ENCODE measurements at places on chromosomes 16 and 17.
A peak's percentile ranks its signal among the peaks of the same experiment; 100 is the strongest.

DNA sequence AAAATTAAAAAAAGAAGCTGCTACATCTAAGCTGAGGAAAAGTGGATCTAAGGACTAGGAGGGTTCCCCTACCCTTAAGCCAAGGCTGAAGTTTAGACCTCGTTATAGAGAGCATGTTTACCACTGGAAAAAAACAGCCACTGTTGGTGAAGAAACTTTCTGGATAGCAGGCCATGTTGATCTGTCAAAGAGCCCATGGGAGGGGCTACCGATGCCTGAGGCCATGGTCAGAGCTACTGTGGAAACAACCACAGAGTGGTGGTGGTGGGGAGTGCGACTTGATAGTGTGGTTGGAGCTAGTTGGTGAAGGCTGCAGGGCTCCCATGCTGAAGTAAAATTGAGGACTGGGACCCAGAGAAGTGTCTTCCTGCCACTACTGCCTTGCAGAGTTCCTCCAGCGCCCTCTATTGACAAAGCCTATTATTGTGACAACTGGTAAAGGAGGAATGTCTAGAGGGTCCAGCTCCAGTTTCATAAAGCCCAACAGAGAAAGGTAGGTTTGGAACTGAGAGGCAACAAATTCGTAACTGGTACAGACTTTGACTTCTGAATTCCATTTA is 12.7 kb upstream of the FAM20A start:
- DNase-seq = peak; percentile 20

- peak; percentile 66 for DNase-seq
These were observed 9.4 kb downstream of the MAP3K14 start for GRCh38 chr17:45307290-45308015.

GRCh38 chr17:48715496-48716399 is 6.6 kb downstream of the PRAC1 start:
- DNase-seq = no peak

DNA sequence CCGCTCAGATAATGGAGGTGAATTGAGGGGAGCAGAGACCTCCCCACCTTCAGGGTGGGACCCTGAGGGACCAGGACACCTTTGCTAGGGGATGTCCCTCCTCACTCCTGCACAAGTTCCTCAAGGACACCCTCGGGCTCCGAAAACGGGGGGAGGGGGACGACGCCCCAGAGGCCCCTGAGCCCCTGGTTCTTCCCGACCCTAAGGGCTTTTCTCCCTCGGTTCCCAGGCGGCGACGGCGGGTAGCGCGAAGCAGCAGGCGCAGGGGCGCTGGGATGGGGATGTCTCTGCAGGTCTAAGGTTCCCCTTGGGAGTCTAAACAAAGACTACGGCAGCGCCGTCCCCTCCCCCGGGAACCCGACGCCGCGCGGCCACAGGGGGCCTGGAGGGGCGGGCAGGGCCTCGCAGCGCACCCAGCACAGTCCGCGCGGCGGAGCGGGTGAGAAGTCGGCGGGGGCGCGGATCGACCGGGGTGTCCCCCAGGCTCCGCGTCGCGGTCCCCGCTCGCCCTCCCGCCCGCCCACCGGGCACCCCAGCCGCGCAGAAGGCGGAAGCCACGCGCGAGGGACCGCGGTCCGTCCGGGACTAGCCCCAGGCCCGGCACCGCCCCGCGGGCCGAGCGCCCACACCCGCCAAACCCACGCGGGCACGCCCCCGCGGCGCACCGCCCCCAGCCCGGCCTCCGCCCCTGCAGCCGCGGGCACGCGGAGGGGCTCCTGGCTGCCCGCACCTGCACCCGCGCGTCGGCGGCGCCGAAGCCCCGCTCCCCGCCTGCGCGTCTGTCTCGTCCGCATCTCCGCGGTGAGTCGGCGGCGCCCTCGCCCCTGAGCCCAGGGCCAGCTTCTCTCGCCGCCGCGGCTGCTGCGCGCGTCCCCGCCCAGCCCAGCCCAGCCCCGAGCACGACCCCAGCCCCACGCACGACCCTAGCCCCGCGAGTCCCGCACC is 36.7 kb upstream of the NDRG4 start:
- no peak for DNase-seq

DNA sequence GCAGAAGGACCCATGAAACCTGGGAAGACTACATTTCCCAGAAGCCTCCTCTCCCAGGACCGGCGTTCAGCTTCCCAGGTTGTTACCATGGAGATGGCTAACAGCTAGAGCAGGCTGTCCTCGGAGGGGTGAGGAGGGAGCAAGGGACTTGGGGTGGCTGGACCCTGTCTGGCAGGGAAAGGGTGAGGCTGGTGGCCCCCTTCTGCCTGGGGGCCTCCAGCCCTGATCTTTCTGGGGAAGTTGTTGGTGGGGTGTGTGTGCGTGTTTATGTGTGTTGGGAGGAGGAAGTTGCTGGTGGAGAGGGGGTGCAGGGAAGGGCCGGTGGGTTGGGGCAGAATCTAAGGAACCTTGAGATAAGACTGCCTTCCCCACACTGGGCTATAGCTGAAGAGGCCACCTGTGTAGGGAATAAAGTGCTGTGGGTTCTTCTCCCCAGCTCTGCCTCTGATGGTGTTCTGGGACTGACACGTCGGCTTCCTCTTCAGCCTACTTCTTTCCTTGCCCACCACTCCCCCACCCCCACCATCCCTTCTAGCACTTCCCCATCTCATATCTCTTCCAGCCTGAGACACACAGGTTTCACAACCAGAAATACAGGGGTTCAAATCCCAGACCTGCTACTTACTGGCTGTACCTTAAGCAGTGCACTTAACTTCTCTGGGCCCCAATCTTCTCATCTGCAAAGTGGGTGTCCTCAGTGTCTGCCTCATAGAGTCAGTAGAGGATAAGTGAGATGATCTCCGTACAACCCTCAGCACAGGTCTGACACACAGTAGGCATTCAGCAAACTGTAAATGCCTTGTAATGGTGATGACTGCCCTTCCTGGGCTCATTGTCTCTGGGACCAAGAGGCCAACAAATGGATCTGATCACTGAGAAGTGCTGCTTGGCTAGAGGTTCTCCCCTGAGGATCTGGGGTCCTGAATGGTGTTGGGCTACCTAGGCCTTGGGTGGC is at the start of gene DRC7:
TSS of gene DRC7 (plus strand) at position 82 of the 955 bp plus-strand sequence. CDS start 3,144 bp downstream, outside the sequence.
- no peak for DNase-seq

DNA sequence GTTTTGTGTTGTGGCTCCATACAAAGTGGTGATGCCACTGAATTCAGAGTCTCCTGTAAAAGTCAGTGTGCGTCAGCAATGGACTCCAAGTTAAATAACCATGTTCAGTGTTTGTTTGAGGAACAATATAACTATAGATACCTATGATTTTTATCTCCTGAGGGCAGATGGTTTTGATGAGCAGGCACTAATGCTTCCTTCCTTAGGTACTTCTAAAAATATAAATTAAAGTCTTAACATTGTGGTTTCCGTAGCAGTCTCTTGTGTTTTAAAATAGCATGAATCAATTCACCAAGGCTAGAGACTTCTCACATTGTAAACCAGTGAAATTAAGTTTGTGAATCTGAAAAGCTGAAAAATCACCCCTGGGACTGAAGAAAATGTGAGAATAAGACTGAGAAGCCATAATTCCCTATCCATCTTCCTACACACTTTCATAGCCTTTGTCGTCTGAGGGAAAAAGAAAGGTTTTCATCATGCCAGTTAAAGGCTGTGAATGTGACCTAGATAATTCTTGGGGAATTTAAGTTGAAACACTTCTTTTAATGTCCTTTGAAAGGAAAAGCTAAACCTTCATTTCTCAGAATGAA is 1502.9 kb downstream of the CDH11 start:
- no peak for DNase-seq

- no peak for DNase-seq
These were observed 12.8 kb downstream of the ABCA8 start for GRCh38 chr17:68942389-68942788.

GRCh38 chr17:82403662-82404660 is 14.2 kb upstream of the HEXD start:
- DNase-seq = no peak
